ENCODE measurements at places on chromosomes 12 and 14.
A peak's percentile ranks its signal among the peaks of the same experiment; 100 is the strongest.

GRCh38 chr12:112977641-112978040 is 678 bp upstream of the OAS2 start:
- no peak for ATAC-seq

DNA sequence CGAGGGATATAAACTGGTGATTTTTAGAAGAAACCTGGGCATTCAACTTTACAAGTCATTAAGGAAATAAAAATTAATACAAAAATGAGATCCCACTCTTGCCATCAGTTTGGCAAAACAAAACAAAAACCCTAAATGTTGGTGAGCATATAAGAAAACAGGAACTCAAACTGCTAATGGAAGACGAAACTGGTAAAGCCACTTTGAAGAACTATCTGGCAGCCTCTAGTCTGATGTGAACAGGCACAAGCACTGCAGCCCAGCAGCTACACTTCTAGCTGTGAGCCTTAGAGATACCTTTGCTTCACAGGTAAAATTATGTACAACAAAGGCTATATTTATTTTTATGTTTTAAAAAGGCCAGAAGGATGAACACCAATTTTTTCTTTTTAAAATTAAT is 459.6 kb downstream of the ZFP36L1 start:
- ATAC-seq = no peak

DNA sequence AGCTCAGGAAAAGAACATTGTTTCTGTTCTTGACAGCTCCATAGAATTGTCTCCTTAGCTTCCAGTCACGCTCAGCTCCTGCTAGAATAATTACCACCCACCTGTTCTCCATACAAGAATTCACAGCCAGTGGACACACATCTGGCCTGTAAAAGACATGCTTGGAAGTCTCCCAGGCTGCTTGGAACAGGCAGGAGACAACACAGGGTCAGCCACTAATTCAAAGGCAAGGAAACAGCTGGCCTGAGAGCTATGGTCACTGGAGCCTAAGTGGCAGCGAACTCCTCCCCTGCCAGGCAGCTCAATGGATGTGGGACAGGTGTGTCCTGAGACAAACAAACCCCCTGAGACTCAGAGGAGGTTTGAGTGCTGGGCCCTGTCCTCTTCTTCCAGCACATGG is 22.9 kb upstream of the LTBP2 start:
- ATAC-seq = no peak

GRCh38 chr12:69070319-69071090 is 137.5 kb upstream of the CPM start:
- ATAC-seq = peak; percentile 94

GRCh38 chr12:89382328-89382727 is 30.0 kb upstream of the DUSP6 start:
- no peak for ATAC-seq

DNA sequence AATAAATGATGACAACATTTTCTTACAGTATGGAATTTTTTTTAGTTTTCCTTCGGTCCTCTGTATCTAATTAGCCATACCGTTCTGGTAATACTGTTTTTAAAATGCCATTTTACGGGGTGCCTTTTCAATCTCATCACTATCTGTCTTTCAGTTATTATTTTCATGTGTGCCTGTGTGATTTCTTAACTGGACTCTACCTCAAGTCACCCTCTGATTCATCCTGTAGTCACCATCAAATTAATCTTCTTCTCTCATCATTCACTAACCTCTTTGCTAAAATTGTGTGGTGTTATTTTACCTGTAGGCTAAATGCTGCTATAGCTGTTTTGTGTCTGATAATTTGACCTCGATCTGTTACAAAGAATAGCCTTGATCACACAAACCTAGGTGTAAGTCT is 16.0 kb upstream of the CCT2 start:
- ATAC-seq = peak; percentile 71

- ATAC-seq = no peak
These were observed 16.9 kb downstream of the FAM222A start for GRCh38 chr12:109730306-109731145.

GRCh38 chr12:45381351-45381750 is 165.5 kb downstream of the ANO6 start:
- ATAC-seq = no peak

- no peak for ATAC-seq
These were observed 32.0 kb downstream of the HRK start for GRCh38 chr12:116849216-116849615.

DNA sequence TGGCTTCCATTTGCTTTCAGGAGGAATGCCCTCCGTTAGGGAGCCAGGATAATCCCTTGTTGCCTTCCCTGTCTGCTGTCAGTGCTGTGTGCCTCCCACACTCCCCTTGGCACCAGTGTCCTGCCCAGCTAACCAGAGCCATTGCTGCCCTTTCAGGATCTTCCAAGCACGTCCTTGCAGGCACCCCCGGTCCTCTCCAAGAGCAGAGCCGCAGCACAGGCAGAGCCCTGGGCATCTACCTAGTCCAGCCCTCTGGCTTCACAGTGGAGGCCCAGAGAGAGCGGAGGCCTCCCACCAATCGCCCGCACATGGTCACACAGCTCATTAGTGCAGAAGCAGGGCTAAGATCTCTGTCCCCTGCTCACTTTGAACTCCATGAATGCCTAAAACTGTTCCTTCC is 39.0 kb upstream of the TSPAN9 start:
- no peak for ATAC-seq

- ATAC-seq = no peak
These were observed 3.9 kb downstream of the SLCO1A2 start for GRCh38 chr12:21330682-21331253.

DNA sequence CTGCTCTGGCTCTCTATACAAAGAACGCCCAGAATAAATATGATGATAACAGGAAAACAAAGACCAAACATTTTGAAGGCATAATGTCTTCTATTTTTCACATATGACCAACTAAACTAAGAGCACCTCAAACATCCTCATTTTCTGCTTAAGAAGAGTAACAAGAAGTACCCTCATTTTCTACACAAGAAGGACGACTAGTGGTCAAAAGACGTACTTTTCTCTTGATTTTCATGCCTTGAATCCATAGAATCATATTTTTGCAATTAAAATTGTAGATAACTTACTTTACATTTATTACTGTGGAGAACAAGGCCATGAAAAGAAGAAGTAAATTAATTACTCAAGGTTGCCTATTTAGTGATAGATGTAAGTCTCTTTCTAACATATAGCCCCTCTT is 358.6 kb downstream of the DUSP6 start:
- ATAC-seq = peak; percentile 82

GRCh38 chr12:68237078-68237477 is 11.5 kb upstream of the IL26 start:
- 0 out of 3 replicates have a peak, but pooled peaks have one; percentile 12 for ATAC-seq

DNA sequence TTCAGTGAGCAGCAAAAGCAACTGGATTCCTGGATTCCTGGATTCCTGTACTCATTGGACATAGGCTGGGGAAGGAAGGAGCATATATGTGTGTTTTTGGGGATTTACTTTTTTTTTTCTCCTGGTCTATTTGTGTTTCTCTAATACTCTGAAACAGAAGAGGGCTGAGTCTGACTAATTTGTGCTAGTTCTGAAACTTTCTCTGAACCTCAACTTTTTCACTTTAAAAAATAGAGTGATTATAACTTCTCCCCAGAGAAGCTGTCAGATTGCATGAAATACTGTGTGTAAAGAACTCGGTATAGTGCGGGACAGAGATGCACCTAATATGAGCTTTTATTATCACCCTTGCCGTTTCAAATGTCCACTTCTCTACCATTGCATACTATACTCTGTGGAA is 529.5 kb downstream of the TMTC2 start:
- no peak for ATAC-seq

- no peak for ATAC-seq
These were observed 41.5 kb upstream of the NR2C1 start for GRCh38 chr12:95114766-95115405.

GRCh38 chr14:71472356-71473340 is 459.6 kb upstream of the RGS6 start:
- no peak for ATAC-seq

DNA sequence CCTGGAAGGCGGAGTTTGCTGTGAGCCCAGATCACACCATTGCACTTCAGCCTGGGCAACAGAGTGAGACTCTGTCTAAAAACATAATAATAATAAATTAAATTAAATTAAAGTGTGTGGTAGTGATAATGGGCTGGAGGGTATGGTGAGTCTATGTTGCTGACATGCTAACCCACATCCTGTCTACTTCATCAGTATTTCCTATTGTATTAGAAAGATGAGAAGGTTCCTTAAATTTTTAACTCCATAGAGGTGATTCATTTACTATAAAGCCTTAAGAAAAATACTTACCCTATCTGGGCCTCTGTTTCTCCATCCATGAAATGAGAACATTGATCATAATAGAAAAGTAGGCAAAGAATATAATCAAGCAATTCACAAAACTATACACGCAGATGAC is 280.5 kb downstream of the FBXL14 start:
- ATAC-seq = no peak

DNA sequence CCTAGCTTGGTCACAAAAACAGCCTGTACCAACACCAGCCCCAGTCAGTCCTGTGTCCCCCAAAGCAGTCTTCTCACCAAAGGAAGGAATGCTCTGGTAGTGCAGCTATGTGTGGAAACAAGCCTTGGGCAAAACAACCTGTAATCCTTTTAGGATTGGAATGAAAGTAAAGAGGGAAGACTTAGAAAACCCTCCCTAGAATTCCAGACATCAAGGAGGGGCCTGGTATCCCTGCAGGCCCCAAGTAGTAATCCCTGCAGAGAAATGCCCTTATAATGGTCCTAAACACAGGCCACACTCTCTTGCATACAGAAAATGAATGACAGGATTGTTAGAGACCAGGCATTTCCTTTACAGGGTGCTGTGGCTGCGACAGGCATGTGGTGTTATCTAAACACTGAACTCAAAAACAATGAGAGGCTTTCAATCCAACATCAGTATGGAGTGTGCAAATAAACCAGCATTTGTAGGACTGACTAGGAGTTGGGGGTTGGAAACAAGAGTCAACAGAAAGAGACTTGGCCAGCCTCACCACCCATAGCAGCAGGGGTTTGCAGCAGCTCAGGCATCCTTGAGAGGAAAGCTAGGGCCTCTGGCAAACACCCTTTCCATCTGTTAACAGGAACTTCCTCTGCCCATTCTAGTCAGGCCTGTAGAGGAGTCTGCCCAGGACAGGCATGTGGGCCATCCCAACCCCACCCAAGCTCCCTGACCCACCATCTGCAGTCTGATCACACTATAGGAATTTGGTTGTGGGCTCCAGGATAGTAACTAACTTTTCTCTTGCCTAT is 59.1 kb downstream of the DCAF5 start:
- peak; percentile 67 for ATAC-seq

DNA sequence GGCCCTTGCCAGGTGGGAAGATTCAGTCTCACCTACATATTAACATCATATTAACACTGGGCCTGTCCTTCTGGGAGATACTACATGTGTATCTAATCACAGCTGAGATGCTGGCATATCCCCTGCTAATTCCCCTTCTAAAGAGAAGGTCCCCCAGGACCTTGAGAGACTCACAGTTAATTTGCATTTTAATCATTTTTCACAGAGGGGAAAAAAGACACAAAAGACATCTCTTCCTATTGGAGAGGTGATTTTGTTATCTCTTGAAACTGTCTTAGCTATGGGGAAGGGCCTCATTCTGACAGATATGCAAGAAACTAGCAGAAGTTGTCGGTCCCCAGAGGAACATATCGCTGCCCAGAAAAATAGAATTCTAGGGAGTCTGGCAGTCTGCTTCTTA is 7.5 kb downstream of the C14orf132 start:
- no peak for ATAC-seq

DNA sequence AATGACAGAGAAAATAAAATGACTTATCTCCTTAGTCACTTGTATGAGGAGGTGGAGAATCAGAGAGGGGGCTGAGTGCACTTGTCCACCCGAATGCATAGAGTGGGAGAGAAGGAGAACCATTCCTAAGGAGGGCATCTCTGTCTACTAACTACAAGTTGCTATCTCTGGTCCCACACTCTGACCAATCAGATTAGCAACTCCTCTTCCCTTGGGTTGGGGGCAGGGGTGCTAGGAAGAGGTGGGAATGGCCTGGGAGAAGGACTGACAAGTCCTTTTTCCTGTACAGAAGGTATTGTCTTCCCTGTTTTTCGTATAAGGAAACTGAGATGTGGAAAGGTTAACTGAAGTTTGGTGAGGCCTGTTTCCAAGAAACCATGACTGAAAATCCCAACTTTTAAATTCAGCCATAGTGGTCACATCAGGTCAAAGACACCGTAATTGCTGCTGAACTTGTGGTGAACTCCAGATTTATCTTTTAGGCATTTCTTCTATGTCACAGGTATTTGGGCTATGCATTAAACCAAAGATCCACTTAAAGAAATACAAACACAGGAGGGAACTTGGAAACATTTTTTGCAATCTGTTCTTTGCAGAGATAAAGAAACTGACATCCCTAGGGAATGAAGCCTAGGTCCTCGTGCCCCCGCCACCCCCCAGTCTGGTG is 207.8 kb downstream of the CRADD start:
- ATAC-seq = peak; percentile 17

- ATAC-seq = no peak
These were observed 23.2 kb upstream of the PSMA6 start for GRCh38 chr14:35268946-35269345.

GRCh38 chr12:54945082-54945481 is 39.5 kb downstream of the TESPA1 start:
- ATAC-seq = no peak

- ATAC-seq = peak; percentile 52
These were observed 42.9 kb downstream of the WNK1 start for GRCh38 chr12:795305-795704.

DNA sequence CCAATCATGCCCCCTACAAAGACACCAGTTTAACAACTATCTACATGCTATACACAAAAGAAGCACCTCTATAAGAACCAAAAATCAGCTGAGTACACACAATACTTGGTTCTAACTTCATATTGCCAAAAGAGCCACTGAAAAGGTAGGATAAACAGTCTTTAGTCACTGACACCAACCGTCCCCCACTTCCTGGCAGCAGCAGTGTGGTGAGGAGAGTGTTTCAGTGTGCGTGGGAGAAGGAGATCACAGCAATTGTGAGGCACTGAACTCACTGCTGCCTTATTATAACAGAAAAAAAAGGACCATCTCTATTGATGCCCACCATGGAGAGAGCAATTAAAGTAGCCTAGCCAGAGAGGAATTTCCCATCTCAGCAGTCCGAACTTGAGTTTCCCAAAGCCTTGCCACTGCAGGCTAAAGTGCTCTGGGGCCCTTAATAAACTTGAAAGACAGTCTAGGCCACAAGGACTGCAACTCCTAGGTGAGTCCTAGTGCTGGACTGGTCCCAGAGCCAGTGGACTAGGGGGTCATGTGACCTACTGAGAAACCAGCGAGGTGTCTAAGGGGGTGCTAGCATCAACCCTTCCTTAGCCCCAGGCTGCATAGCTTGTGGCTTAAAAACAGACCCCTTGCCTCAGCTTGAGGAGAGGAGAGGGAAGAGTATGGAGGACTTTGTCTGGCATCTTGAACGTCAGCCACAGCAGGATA is 37.1 kb upstream of the LMNTD1 start:
- no peak for ATAC-seq

DNA sequence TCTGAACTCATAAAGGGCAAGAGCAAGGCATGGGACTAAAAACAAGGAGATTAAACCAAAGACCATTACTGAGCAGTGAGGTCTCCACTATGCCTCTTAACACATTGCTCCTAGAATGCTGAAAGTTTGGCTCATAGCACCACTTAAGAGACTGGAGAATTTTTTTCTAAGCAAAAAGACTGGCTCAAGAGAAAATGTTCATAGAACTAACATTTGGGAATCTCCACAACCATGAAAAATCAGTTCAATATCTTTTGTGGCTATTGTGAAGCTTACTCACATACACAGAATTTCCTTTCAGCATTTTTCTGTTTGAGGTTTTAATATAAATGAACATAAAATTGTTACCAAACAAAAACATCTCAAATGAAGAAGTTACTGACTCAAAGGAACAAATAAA is 255.8 kb downstream of the CCDC91 start:
- no peak for ATAC-seq

Measured in SK-N-SH treated with all-trans-retinoic acid at 6 μM for 48 hours (cell line).